ENCODE measurements at places on chromosomes 1 and 21.

DNA sequence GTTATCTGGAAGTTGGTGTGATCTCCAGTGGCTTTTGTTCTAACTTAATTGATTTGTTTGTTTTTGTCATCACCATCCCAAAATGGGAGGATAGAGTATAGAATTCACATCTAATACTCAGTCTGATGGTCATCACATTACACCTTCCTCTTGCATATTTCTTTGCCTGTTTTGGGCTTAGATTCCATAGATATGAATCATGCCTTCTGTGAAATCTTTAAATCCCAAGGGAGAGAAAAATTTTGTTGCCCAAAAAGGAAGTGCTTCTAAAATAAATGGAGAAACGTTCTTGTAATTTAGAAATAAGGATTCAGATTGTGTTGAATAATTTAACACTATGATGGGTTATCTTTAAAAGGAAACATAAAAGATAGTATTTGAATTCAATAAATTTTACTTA is 446.0 kb upstream of the LRRC7 start:
- peak; percentile 47 for DNase-seq

GRCh38 chr1:228142155-228142691 is 2.1 kb downstream of the GUK1 start:
- no peak for DNase-seq

- no peak for DNase-seq
Measured at GRCh38 chr1:47753808-47754207, 243.4 kb downstream of the TRABD2B start.

GRCh38 chr1:25562101-25562927 is 18.9 kb downstream of the LDLRAP1 start:
- no peak for DNase-seq

DNA sequence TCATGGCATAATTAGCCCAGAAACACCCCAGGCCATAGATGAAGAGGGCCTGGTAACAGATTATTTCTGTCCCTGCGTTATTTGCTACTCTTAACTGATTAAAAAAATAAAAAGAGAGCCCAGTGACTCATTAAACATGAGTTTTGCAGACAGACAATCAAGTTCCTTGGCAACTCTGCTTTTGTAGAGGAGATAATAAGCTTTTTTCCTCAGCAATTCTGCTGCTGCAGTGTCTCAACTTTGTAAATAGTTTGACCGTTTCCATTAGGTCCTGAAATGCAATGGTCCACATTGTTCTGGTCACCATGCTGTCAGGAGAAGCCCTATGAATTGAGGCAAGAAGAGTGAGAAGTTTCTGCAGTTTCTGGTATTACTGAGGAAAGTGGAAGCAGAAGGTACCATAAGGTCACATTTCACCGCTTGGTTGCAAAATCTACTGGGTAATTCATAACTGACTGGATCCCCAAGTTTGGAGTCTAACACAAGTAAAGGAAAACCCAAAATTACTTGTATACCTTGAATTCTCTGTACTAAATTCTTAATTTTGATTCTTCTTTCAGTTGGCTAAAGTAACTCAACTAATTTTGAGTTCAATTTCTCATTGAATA is 139.5 kb downstream of the ZZZ3 start:
- no peak for DNase-seq

- DNase-seq = no peak
Measured at GRCh38 chr1:175152006-175152652, 40.4 kb downstream of the KIAA0040 start.

DNA sequence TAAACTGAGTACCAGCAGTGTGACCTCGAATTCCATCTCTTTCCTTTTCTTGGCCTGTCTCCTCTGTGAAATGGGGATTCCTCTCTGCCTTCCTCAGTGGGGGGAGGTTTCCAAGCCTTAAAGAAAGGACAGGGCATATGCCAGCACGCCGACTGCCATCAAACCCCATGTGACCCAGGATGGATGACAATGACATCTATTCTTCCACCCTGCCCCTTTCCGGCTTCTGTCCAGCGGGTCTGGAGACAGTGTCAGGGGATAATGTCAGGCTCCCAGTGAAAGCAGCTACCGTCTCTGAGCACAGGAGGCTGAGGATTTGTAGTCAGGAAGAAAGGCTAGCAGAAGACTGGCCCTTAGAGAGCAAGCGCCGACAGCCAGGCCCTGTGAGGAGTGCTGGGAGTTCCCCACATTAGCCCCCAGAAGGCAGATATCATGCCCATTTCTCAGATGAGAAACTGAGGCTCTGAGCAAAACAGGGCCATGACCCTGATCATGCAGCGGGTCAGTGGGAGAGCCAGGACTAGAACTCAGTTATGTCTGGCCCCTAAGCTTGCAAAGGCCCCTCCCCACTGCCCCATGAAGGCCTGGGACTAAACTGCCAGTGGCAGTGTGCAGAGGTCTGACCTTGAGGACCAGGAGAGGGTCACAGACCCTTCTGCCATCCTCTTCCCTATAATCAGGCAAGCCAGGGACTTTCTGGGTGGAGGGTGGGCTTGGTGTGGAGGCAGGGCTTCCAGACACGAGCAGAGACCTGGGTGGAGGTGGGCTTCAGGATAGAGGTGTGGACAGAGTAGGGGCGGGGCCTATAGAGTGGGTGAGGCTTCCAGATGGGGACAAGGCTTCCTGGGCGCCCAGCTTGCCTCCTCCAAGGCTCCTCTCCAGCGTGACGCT is 30.1 kb downstream of the CDCA8 start:
- no peak for DNase-seq

DNA sequence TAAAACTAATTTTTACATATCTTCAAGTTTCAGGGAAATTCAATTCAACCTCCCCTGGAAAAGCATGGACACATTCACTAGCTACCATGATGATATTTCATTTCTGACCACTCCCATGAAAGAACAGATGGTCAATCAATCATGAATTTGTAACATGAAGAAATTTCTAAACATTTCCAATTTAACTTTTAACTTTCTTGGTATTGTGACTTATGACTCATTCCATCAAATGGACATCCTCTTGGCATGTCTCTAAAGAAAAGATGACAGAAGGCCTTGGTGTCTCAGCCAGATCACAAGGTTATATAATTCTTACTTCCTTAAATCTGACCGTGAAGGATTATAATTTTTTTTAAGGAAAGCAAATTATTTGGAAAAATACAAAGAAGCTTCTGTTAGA is 10.5 kb upstream of the MCOLN3 start:
- no peak for DNase-seq

DNA sequence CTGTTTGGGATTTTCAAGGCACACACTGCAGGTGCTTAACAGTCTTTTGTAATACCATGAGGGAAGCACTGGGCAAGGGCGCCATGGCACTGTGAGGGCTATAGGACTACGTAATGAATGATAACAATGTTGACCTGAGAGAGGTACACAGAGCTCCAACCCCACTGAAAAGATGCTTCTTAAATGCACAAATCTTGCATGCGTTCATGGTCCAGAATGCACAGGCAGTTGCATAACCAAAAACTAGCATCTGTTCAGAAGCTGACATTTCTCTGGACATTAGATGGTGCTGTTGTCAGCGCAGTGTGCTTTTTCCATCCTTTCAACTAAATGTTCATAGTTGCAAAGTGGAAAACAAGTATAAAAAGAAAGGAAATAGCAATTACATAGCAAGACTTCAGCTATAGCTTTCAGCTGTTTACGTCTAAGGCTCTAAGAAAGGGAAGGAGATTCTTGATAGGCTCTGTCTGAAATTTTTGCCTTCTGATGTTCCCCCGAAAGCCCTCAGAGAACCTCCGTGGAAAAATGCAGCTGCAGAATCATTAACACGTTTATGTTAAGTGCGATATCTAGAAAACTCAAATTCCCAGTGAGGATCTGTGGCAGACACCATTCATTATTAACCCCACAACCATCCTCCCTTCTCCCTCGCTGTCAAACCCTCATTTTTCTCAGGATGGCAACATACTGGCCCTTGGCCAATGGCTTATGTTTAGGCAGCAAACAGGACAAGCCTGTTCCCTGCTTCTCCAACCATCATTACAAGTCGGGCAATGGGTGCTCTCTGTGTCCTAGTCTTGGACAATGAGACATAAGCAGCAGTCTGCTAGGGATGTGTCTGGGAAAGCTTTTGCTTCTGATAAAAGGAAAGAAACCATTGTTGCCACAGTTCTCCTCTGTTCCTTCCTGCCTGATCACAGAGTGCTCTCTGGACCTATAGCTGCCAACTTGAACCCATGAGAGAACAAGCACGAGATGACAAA is 8.2 kb upstream of the TARBP1 start:
- DNase-seq = no peak

DNA sequence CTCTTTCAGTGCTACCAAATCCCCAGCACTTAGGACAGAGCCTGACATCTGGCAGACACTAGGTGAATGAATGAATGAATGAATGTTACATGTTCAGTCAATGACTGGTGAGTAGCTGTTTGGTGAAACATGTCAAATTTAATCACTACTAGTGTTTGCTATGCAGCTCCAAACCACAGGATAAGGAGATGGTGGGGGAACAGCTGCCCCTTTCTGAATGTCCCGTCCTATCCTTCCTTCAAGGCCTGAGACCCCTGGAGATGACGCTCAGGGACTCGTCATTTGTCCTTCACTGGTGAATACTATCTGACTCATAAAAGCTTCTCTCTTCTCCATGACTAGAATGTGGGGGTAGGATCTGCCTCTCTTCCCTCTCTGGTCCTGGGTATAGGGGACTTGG is 175.4 kb downstream of the HIVEP3 start:
- DNase-seq = no peak

DNA sequence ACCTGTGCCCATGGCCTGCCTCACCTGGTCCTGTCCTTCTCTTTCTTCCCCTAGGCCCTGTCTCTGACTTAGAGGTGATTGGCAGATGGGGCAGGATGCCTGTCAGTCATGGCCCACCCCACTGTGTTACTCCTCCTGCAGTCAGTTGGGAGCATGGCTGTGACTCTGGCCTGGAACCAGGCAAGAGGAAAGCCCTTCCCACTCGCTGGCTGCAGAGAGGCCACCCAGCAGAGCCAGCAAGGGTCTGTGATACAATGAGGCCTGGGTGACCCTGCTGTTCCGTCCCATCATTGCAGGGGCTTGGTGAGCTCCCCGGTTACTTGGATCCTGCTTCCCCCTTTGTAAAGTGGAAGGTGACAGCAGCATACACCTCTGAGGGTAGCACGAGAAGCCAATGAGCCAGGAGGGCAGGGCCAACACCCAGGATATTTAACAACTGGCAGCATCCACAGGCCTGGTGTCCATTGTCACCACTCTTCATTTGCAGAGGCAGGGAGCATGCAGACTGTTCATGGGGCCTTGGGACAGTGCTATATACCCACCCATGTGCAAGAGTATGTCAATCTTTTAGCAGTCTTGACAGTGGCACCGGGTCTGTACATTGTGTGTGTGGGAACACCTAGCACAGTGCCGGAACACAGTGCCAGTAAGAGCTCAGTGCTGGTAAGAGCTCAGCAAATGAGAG is 191.0 kb upstream of the C1orf174 start:
- no peak for DNase-seq

GRCh38 chr21:46168659-46169386 is 13.4 kb upstream of the FTCD start:
- DNase-seq = no peak

DNA sequence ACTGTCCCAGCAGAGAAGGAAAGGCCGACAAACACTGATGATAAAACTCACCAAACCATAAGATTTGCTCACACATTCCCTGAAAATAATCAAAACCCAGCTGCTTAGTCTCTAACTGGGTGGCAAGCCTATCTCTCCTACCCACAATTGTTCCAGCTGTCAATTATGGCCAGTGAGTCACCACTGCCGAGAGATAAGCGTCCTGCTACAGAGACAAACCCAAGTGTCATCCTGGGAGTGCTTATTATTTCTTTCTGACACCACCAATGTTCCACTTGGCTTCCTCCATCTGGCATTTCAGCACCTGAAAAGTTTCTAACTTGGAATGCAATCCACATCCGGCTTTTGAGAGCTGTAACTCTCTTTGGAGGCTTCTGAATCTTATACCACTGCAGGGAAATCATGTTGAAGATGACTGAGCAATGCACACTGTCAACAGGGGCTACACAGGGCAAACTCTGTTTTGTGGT is 51.5 kb upstream of the VAV3 start:
- peak; percentile 98 for DNase-seq

DNA sequence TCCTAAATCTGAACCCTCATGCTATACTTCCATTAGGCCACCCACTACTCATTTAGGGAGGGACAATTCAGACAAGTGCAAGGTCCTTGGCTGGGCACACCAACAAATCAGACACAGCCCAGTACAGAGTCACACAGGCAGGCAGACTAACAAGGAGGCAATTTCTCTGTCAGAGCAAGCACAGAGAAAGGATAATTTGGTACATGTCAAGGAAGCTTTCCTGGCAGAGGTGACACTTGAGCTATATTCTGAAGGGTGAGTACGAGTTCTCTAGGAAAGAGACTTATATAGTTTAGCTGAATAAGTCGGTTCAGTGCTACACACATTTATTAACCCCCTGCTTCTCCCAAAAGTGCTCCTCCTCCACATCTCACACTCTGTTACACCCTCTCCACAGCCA is 455.9 kb downstream of the OMA1 start:
- DNase-seq = no peak

- peak; percentile 21 for DNase-seq
Measured at GRCh38 chr1:9746651-9747050, 77.1 kb downstream of the CLSTN1 start.

- no peak for DNase-seq
Measured at GRCh38 chr1:175277783-175278733, 85.5 kb upstream of the KIAA0040 start.

DNA sequence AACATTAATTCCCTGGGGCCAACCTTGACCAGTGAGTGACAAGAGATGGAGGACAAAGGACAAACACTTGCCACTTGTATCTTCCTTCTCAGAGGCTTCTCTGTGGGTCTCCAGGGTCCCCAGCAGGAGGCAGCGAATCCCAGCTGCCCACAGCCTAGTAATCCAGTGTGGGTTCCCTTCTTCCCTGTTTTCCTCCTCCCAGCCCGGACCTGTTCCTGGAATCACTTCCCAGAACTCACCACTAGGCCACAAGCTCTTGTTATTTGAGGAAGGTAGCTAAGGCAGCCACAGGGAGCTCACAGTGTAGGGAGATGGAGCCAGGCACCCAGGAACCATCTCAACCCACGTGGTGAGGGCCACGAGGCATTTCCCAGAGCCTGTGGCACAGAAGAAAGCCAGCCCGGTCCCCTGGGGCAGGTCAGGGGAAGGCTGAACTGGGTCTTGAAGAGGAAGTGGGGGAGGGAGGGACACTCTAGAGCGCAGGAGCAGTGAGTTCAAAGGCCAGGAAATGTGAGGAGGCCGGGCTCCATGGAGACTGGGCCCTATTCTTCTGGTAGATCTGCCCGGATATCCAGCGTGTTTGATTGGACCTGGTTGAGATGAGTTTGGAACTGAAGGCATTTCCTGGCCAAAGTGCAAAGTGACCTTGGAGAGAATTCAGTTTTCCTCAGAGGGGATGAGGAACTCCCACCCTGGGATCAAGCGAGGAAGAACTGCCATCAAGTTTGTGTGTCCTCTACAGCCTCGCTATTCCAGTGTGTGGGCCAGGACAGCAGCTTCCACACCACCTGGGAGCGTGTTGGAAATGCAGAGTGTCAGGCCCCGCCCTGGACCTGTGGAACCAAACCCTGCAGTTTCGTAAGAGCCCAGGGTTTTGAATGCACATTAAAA is 20.3 kb upstream of the C2CD2 start:
- DNase-seq = no peak

- DNase-seq = no peak
Measured at GRCh38 chr1:231122143-231122542, 39.7 kb upstream of the TRIM67 start.

GRCh38 chr1:88579598-88579997 is 104.5 kb upstream of the PKN2 start:
- no peak for DNase-seq

All from NCI-H226 (cell line).